ENCODE measurements at places on chromosomes 12 and 14.

DNA sequence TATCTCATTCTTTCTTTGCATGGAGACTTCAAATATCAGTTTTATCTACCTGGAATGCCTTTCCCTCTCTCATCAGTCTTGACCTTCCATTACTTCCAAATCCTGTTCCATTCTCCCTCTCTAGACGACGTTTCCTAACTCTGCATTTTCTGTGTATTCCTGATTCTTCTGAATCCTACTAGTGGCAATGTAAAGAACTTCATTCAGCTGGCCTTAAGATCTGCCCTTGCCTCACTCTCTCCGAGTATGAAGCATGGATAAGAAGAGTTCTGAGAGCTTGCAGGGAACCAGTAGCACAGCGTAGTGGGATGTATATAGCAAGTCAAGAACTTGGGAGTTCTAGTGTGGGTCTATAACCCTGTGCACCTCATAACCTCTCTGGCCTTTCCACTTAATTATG is 68.5 kb upstream of the HOXC13 start:
- DNase-seq: no peak

GRCh38 chr12:109492371-109492770 is 14.9 kb downstream of the UBE3B start:
- no peak for DNase-seq

DNA sequence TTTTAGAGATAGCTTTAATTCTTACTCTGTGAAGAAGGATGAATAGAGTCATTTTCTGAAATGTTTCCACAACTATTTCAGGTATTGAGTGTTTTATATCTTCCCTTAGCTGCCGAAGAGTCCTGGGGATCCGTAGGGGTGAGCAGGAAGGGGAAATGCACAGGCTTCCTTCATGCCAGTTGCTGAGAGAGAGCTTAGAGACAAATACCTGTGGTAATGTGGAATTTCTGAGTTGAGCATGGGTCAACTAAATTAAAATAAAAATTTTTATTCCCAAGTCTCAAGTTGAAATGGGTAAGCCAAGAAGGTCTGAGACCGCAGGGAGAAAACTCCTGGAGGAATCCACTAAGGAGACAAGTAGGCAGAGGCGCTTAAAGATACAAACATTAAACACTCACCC is 185.7 kb downstream of the DAD1 start:
- no peak for DNase-seq

GRCh38 chr12:68521321-68521839 is 89.3 kb upstream of the RAP1B start:
- no peak for DNase-seq

- no peak for DNase-seq
Measured at GRCh38 chr14:104011824-104012517, 69.6 kb upstream of the RD3L start.

DNA sequence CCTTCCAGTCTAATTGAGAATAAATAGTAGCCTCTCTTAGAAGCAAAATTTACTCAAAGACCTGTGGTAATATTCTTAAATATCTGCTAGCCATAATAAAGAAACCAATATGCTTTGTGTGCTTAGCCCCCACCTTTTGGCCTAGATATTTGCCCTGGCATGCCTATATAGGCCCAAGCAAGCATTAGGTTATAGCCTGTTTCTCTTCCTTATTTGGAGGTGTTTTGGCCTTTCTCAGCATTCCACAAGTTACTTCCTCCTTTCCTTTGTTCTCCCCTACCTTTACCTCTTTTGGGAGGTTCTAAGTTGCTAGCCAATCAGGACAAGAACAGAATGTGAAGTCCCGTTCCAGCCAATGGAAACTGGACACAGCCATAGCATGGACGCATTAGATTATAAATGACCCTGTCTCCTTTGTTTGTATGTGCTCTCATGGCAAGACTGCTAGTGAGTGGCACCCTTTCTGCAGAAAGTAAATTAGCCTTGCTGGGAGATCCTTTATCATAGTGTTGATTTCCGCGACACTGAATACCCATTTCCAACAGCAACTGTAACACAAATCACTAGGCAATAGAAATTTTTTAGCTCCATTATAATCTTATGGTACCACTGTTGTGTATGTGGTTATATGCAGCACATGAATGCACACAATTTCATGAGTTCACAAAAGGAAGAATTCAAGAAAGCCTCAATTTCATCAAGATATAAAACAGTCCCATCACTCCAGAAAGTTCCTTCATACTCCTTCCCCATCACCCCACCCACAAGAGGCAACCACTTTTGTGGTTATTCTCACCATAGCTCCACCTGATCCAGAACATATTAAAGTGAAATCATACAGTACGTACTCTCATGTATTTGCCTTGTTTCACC is 37.6 kb downstream of the CEP83 start:
- DNase-seq: no peak

GRCh38 chr12:21001778-21002177 is 129.2 kb upstream of the SLCO1B1 start:
- no peak for DNase-seq

GRCh38 chr14:33070475-33070874 is 131.8 kb downstream of the NPAS3 start:
- no peak for DNase-seq

DNA sequence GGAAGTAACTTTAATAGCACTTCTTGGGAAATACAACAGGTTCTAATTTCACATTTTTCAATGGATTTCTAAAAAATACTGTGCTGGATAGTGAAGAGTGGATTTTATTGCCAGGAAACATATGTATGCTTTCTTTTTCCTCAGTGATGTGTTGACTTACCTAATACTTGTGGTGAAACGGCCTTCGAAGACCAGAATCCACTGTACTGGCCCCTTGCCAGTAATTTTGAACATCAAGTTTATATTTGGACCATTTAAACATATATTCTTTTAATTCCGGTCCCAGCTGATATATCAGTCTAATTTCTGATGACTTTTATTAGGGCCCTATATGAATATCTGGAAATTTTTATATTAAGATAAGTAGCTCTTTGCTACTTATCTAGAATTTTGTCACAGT is 1.8 kb downstream of the MSRB3 start:
- no peak for DNase-seq

DNA sequence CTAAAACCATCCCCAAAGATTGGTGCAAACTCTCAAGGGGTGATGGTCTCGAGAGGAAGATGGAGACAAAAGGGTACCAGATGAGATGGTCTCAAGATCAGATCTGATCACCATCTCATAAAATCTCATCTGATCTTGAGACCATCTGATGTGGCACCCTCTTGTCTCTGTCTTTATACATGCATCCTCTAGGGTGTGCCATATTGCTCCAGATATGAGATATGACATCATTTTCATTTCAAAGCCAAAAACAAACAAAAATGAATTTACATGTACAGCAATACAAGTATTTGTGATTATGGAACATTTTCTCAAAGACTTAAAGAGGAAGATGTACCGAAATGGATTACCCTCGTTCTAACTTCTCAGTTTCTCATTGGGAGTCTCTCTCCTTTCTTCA is 787.2 kb downstream of the GALC start:
- DNase-seq: no peak

DNA sequence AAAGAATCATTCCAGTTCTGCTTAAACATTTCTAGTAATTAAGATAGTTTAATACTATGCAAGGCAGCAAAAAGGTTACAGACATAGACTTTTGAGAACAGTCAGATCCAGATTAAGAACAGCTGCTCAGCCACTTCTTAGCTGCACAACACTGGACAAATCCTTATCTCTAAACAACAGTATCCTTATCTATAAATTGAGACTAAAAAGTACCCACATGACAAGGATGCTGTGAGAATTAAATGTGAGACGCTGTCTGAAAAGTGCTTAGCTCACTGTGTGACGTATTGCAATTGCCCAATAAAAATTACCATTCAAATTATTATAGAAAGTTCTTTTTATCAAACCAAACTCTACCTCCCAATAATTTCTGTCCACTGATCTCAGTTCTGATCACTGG is 35.5 kb downstream of the BORCS5 start:
- no peak for DNase-seq

- DNase-seq: no peak
Measured at GRCh38 chr12:125143491-125143890, 78.3 kb downstream of the AACS start.

- no peak for DNase-seq
Measured at GRCh38 chr12:108596854-108597558, 878 bp downstream of the TMEM119 start.

DNA sequence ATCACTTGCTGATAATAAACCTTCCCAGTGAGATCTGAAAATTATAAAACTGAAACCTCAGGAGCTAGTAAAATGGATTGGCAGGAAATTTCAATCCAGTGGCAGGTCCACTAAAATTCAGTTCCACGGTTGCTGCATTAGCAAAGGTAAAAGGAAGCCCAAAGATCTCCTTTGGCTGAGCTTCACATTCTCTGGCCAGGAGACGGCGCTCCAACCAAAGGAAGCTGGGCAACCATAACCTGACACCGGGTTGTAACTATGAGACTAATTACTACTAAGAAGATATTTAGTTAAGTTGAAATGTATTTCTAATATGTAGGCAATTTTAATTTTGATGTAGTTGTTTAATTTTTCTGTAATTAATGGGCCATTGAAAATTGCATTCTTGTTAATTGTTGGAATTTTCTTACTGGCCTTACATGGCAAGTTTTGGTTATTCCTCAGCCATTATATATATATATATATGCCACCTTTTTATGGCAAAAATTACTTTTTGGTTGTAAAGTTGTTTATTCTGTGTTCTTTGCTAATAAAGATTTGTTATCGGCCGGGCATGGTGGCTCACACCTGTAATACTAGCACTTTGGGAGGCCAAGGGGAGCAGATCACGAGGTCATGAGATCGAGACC is 17.0 kb downstream of the OR8S1 start:
- DNase-seq: no peak
